ENCODE measurements at places on chromosomes 5 and 9.

DNA sequence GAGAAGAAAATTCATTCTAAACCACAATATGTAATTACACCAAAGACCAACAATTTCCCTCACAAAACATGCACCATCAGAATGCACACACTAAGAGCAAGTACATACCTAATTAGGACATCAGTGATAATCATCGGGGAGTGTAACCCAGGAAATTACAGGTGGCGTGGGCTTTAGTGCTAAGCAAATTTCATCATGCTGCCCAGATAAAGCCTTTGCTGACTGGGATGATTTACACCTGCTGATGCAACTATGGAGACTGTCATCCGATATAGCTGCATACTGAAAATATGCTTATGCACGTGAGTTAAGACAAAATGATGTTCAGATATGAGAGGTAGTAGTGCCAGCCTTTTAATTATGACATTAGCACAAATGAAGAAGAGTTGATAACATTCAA is 123.2 kb downstream of the DCP2 start:
- H3K27me3 ChIP-seq = no peaks in the 10 kb centered on the region
- no peak overlapping the region for H3K27ac ChIP-seq
- no peak overlapping the region for H3K4me3 ChIP-seq
- H3K36me3 ChIP-seq = peaks cover 2% of the 10 kb centered on the region

GRCh38 chr5:150219142-150219541 is 29.3 kb downstream of the SLC6A7 start:
- H3K36me3 ChIP-seq = no peaks in the 10 kb centered on the region
- peaks cover 17% of the 10 kb centered on the region for H3K27me3 ChIP-seq
- no peak for DNase-seq
- no peak overlapping the region for H3K4me3 ChIP-seq
- H3K27ac ChIP-seq = no peak overlapping the region

DNA sequence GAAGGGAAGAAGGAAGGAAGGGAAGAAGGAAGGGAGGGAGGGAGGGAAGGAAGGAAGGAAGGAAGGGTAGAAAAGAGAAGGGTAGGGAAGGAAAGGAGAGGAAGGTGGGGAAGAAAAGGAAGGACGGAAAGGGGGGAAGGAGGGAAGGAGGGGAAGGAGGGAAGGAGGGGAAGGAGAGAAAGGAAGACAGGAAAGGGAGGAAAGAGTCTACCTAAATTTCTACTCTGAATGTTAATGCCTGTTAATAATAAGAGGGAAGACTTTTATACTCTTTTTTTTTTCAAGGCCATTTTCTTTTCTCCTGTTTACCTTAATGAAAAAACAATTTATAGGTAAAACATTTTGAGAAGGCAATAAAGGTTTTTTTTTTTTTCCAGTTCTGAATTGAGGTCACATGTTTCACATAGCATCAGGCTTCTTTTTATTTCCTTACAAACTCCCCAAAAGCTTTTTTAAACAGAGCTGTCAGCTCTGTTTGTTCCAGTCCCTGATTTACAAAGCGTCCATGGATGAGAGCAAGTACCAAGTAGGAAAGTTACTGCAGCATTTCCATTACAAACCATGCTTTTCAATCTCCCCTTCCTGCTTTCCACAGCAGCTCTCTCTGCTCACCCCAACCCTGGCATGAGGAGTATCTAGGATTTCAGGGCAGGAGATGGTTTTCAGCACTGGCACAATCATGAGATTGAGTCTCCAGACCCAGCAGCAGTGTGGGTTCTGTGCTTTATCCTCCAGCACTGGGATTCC is 173.9 kb downstream of the GNAQ start:
- no peak overlapping the region for H3K4me3 ChIP-seq
- H3K4me1 ChIP-seq = peaks cover 27% of the 10 kb centered on the region
- DNase-seq = no peak
- no peak overlapping the region for H3K27ac ChIP-seq

- DNase-seq = no peak
- no peak overlapping the region for H3K27ac ChIP-seq
- peaks cover 6% of the 10 kb centered on the region for H3K36me3 ChIP-seq
- H3K4me3 ChIP-seq = no peak overlapping the region
- no peaks in the 10 kb centered on the region for H3K4me1 ChIP-seq
Measured at GRCh38 chr9:120677965-120678364, 36.3 kb downstream of the MEGF9 start.

DNA sequence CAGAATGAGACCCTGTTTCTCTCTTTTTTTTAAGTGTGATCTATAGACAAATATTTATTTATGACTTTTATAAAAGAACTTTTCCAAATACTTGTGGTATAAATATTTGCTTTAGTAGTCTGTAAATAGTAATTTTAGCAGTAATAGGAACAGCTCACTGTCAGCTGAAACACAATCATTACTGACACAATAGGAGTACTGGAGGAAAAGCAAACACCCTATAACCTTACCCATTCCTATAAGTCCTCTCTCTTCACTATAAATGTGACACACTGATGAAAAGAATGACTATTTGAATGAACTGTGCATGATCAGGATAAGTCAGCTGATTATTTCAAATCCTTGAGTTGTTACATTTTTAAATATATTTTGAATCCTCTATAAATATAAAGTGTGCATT is 72.4 kb downstream of the CDH12 start:
- no peak overlapping the region for H3K4me3 ChIP-seq
- no peak for DNase-seq
- no peaks in the 10 kb centered on the region for H3K36me3 ChIP-seq
- H3K4me1 ChIP-seq = no peaks in the 10 kb centered on the region

DNA sequence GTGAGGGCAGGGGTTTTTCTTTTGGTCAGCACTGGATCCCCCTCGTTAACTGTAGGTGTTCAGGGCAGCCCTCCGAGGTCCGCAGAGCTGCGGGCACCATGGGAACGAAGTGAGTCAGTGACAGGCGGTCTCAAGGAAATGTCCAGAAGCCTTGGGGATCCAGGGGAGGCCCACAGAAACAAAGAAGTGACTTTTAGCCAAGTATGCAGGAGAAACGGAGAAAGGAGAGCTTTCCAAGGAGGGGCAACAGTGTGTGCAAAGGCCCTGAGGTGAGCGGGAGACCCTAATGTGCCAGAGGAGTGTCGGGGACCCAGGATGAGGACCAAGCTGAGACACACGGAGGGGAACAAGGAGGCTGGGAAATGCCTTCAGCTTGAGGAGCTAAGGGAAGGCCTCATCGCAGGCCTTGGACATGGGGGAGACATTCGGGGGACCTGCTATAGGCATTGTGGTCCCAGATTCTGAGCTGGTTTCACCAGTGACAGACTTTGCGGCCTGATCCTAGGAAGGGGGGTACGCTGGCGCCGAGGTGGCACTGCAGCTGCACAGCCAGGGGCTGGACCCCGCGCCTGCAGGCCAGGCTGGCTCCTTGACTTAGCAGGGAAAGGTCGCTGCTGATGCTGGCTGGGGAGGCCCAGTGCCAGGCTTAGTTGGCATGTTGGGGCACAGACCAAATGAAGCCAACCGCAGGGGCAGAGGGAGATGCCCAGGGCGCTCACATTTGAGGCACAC is 3.3 kb downstream of the LTC4S start:
- H3K36me3 ChIP-seq = peaks cover 34% of the 10 kb centered on the region
- peaks cover 35% of the 10 kb centered on the region for H3K4me1 ChIP-seq
- no peak for DNase-seq
- peak overlapping the region; percentile 33 for H3K4me3 ChIP-seq
- peak overlapping the region; percentile 33 for H3K27ac ChIP-seq
- H3K27me3 ChIP-seq = no peaks in the 10 kb centered on the region

GRCh38 chr5:9626955-9627354 is 3.2 kb downstream of the TAS2R1 start:
- H3K4me3 ChIP-seq = no peak overlapping the region
- H3K4me1 ChIP-seq = no peaks in the 10 kb centered on the region
- DNase-seq = no peak
- H3K27me3 ChIP-seq = no peaks in the 10 kb centered on the region
- no peaks in the 10 kb centered on the region for H3K36me3 ChIP-seq
- H3K27ac ChIP-seq = no peak overlapping the region

DNA sequence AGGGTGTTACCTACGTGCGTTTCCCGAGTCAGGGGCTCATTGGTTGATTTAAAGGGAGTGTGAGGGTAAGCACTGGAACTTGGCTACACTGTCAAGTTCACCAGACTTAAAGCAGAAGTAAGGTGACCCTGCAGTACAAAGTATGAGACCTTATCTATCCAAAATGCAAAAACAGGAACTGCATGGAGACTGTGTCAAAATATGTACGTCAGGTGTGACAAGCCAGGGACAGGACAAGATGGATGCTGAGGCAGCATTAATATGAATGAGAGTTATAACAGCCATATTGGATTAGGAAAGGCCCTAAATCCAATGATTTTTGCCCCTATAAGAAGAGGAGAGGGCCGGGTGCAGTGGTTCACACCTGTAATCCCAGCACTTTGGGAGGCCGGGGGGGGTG is 15.4 kb upstream of the SUSD3 start:
- peaks cover 38% of the 10 kb centered on the region for H3K4me1 ChIP-seq
- H3K27me3 ChIP-seq = no peaks in the 10 kb centered on the region
- H3K36me3 ChIP-seq = no peaks in the 10 kb centered on the region
- no peak overlapping the region for H3K27ac ChIP-seq

DNA sequence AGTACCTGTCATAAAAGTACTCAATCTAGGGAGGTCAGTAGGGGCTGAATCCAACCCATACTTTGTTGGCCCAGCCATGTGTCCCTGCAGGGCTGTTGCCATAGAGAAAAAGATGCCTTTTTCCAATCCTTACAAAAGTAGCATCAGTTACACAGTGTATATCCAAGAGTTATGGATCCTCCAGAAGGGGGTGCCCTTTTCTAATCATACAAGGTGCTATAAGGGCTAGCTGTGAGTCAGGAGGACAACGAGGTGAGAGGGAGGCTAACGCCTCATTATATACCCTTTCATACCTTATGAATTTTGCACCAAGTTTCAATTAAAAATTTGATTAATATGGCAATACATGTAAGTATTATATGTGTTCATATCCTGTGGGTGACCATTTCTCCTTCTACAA is 4.8 kb downstream of the KIAA0825 start:
- H3K27ac ChIP-seq = no peak overlapping the region
- H3K27me3 ChIP-seq = no peaks in the 10 kb centered on the region
- H3K36me3 ChIP-seq = peaks cover 10% of the 10 kb centered on the region
- H3K4me1 ChIP-seq = peaks cover 27% of the 10 kb centered on the region
- DNase-seq = no peak
- no peak overlapping the region for H3K4me3 ChIP-seq

DNA sequence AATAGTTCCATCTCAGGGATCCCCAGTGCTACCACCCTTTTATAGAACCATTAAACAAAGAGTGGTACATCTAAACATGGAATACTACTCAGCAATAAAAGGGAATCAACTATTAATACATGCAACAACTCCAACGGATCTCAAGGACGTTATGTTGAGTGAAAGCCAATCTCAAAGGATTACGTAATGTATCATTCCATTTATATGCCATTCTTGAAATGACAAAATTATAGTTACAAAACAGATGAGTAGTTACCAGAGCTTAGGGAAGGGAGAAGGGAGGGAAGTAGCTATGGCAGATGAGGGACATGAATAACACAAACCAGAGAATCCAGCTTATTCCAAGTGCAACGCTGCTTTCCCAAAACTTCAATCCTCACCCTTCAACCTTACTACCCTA is 69.5 kb downstream of the ACTL7B start:
- no peaks in the 10 kb centered on the region for H3K36me3 ChIP-seq
- peaks cover 5% of the 10 kb centered on the region for H3K27me3 ChIP-seq
- no peak for DNase-seq
- no peak overlapping the region for H3K4me3 ChIP-seq
- peaks cover 5% of the 10 kb centered on the region for H3K4me1 ChIP-seq

DNA sequence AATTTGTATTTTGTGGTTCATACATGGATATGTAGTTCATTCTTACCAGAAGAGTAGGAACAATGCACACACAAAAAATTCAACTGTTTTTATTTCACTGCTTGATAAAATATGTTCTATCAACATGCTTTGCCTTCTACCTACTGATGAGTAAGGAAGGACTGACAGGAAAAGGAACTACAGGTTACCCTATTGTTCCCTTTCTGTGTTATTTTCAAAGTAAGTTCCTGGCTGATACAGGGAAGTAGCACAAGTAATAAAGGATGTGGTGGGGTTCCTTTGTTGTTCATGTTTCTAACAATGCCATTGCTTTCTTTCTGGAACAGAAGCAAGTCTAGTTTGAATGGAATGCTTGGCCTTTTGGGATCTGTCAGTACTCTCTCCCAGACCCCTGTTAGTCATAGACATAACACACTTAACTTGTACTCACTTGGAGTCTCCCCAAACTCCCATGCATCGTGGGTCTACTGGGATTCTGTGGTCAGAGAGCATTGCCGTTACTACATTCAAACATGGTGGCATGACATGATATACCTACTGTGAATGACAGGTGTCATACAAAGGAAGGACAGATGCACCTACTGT is 20.2 kb upstream of the ALDOB start:
- no peaks in the 10 kb centered on the region for H3K4me1 ChIP-seq
- H3K27ac ChIP-seq = no peak overlapping the region
- no peak overlapping the region for H3K4me3 ChIP-seq
- no peak for DNase-seq

DNA sequence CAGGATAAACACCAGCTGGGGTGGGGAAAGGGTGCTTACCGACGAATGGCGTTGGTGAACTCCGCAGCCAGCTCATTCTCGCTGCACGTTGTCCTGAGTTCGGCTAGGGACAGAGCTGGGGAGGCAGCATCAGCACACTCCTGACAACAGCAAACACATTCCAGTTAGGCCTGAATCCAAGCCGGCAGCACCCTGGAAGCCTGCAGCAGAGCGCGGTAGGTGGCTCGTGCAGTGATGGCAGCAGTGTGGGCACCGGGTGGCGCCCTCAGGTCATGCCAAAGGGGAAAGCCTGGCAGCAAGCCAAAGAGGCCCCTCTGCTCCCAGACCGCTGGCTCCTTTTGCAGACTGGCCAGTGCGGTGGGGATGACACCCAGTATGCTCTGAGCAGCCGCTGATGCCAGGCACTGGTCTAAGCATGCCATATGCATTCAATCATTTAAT is 66.9 kb downstream of the DCP2 start:
- no peaks in the 10 kb centered on the region for H3K27me3 ChIP-seq
- no peak overlapping the region for H3K27ac ChIP-seq
- H3K4me1 ChIP-seq = no peaks in the 10 kb centered on the region
- no peaks in the 10 kb centered on the region for H3K36me3 ChIP-seq
- DNase-seq = no peak

GRCh38 chr5:154567155-154567554 is 89.1 kb upstream of the HAND1 start:
- no peak overlapping the region for H3K27ac ChIP-seq
- H3K36me3 ChIP-seq = no peaks in the 10 kb centered on the region
- no peak for DNase-seq
- H3K27me3 ChIP-seq = peaks cover 19% of the 10 kb centered on the region
- no peak overlapping the region for H3K4me3 ChIP-seq

GRCh38 chr5:109826426-109826825 is 136.7 kb downstream of the MAN2A1 start:
- no peak overlapping the region for H3K4me3 ChIP-seq
- no peak overlapping the region for H3K27ac ChIP-seq
- DNase-seq = no peak
- H3K4me1 ChIP-seq = peaks cover 5% of the 10 kb centered on the region
- peaks cover 90% of the 10 kb centered on the region for H3K36me3 ChIP-seq

DNA sequence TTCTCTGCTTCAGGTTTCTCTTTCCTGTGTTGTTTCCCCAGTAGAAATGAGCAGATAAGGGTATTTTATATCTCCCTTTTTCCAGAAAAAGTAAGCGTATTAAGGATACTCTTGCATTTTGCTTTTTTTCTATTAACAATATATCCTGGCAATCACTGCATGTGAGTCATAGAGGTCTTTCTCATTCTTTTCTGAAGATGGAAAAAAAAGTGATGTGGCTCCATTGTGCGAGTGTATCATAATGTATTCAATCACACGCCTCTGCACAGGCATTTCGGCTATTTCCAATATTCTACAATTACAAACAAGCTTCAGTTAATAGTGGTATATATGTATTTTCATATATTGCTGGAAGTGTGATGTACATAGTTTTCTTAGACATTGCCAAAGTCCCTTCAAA is 155.9 kb downstream of the MED27 start:
- H3K27ac ChIP-seq = no peak overlapping the region
- DNase-seq = no peak
- H3K4me3 ChIP-seq = no peak overlapping the region
- peaks cover 11% of the 10 kb centered on the region for H3K36me3 ChIP-seq
- H3K4me1 ChIP-seq = peaks cover 16% of the 10 kb centered on the region
- no peaks in the 10 kb centered on the region for H3K27me3 ChIP-seq

Measured in activated T-cell treated with anti-CD3 and anti-CD28 coated beads, Interleukin-2, amount 50 U/mL, for 24 hours (primary cell).